NCI-H460 (cell line): ENCODE measurements at places on chromosomes 7 and 10. TPM values are rescaled to one million over a fixed set of nuclear protein-coding genes. Genes with fewer than 3 reads are reported as not detected.

DNA sequence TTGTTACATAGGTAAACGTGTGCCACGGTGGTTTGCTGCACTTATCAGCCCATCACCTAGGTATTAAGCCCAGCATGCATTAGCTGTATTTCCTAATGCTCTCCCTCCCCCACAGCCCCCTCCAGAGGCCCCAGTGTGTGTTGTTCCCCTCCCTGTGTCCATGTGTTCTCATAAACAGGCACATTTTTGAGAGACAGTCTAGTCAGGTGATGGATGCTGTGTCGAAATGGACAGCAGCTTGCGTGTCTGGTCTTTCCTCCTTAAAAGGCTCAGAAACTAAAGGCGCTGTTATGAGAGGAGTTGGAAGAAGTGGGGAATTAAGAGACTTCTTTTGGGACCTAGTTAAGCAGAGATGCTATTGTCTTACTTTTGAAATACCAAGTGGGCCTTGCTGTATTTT lies 296.0 kb downstream of the BBS9 start:
- no peak for DNase-seq

DNA sequence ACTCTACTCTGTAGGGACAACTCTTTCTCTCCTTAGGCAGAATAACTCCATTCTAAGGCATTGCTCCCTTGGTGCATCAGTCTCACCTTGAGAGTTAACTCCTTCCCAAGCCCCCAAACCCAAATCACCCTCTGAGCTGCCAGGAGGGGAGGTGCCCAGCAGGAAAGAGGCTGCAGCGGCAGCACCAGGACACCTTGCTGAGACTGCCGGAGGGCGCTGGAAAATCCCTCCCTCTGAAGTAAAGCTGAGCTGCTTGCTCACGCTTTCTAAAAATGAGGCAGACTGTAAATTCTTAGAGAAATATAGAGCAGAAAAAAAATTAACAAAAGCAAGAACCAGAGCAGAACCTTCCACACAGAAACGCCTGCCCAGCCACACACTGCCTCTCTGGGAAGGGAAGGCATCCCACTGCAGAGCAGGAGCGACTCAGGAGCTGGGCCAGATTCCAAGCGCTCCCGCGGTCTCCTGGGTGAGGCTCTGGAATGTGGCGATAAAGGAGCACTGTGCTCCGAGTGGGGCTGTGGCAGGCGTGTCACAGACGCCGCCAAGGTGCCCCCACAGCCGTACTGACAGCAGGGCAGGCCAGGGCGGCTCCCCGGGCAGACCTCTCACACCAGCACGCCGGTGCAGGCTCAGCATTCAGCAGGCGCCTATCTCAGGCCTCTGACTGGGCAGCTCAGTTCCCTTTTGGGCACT lies 202.1 kb downstream of the TNS3 start:
- no peak for DNase-seq

DNA sequence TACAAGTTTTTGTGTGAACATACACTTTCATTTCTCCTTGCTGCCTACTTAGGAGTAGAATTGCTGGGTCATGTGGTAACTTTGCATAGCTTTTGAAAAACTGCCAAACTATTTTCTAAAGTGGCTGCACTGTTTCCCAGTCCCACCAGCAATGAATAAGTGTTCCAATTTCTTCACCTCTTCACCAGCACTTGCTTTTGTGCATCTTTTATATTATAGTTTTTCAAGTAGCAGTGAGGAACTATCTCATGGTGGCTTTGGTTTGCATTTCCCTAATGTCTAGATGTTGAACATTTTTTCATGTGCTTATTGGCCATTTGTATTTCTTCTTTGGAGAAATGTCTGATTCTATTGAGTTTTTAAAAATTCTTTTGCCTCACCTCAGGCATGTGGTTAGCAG lies 229.9 kb upstream of the TCF7L2 start:
- DNase-seq = no peak

The CYP3A5 gene
- 0.17 and 0.74 TPM in 2 replicates for total RNA-seq

The SPDYE2 gene
- not detected in 2 replicates for total RNA-seq

The GPC2 gene
- total RNA-seq = 2.9 and 3.7 TPM in 2 replicates
